Activated T-helper 2 cell treated with anti-CD3 and anti-CD28 coated beads, Interferon-gamma antibody, Interleukin-2, Interleukin-4, amounts not matched to agents 10 μg/mL and 5 μg/mL and 100 μg/mL, durations not matched to agents 14 hours and 24 hours and 36 hours (primary cell): ENCODE measurements at places on chromosomes 13 and 19.
A peak's percentile ranks its signal among the peaks of the same experiment; 100 is the strongest.

DNA sequence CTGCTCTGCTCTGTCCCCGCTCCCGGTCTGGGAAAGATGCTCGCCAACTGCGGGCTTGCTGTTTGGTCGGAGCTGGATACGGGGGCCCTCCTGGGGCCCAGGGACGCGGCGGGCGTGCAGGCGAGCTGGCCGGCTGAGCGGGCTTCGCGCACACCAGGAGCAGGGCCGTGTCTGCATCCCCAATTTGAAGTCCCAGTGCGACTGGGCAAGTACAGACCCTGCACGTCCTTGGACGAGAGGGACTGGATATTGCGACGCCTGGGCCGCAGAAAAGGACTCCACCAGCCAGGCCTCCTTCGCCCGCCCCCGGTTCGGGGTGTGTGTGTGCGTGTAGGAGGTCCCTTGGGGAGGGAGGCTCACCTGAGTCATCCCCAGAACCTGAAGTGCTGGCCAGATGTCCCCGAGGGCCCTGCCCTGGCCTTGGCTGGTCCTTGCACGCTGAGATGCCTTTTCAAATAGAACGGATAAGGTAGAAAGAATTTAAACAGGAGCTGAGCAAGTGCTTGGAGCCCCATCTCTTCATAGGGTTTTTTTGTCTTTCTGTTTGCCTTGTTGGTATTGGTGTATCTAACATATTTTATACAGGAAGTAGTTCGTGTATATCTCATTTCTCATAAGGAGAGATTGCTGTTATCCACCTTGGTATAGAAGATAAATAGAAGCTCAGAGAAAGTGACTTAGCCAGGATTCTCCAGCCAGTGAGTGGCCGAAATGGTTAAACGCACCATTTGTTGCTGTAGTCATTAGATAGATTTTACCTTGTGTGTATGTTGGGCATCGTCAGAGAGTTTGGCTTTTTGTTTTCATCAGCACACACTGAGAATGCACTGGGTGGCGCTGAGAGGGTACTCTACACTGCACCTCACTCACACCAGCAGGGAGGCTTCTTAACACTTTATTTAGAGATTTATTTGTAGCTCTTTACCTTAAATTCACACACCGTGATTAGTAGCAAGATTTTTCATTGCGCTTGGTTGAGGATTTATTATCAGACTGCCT is 1.1 kb downstream of the NAXD start:
- peak overlapping the region; percentile 93 for H3K4me3 ChIP-seq
- DNase-seq, result peak; percentile 24
- peaks cover 23% of the 10 kb centered on the region for H3K4me1 ChIP-seq
- peak overlapping the region; percentile 50 for H3K27ac ChIP-seq

- peak overlapping the region; percentile 14 for H3K27ac ChIP-seq
- H3K4me3 ChIP-seq, result no peak overlapping the region
- H3K27me3 ChIP-seq, result peaks cover 7% of the 10 kb centered on the region
- no peak for DNase-seq
Observed at GRCh38 chr13:38888309-38888708, 102.3 kb downstream of the STOML3 start.

GRCh38 chr13:42189061-42189460 is 82.9 kb upstream of the AKAP11 start:
- peaks cover 28% of the 10 kb centered on the region for H3K36me3 ChIP-seq
- no peaks in the 10 kb centered on the region for H3K27me3 ChIP-seq
- DNase-seq, result no peak

DNA sequence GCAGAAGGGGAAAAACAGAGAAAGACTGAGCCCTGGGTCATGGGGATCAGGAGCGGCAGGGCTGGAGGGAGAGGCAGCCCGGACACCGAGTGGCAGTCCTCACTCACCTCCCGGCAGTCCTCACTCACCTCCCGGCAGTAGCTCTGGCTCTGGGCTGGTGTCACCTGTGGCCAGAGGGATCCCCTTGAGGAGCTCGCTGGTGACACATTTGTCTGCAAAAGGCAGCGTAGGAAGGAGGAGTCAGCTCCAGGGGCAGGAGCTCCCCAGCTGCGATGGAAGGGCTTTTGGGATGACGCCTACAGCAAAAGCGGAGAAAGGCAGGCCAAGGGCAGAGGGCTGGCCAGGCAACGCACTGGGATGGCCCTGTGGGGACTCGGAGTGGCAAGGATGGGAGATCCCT is 739 bp downstream of the EIF3G start:
- peaks cover 44% of the 10 kb centered on the region for H3K36me3 ChIP-seq
- no peaks in the 10 kb centered on the region for H3K27me3 ChIP-seq
- H3K27ac ChIP-seq, result peak overlapping the region; percentile 79
- peaks cover 6% of the 10 kb centered on the region for H3K4me1 ChIP-seq
- no peak for DNase-seq

GRCh38 chr19:33114312-33114711 is 17.6 kb upstream of the WDR88 start:
- H3K4me3 ChIP-seq, result no peak overlapping the region
- no peak for DNase-seq
- H3K27ac ChIP-seq, result no peak overlapping the region
- H3K36me3 ChIP-seq, result peaks cover 49% of the 10 kb centered on the region

DNA sequence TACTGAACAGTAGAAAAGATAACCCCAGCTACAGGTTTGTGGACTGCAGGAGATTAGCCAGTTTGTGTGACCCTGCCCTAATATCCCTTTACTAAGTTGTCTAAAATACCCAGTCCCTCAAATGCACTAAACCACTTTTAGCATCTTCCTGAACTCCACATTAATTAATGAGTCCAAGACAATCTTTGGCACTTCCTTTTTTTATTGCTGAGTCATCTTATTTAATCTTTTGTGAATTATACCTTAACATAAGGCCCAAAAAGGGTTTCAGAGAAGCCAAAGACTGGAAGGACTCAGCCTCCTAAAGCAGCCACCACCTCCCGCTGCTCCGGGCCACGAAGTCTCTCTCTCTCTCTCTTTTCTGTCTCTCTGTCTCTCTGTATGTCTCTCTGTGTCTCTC is 48.8 kb upstream of the PDCD5 start:
- no peaks in the 10 kb centered on the region for H3K27me3 ChIP-seq
- no peak overlapping the region for H3K27ac ChIP-seq
- no peak overlapping the region for H3K4me3 ChIP-seq
- DNase-seq, result no peak

DNA sequence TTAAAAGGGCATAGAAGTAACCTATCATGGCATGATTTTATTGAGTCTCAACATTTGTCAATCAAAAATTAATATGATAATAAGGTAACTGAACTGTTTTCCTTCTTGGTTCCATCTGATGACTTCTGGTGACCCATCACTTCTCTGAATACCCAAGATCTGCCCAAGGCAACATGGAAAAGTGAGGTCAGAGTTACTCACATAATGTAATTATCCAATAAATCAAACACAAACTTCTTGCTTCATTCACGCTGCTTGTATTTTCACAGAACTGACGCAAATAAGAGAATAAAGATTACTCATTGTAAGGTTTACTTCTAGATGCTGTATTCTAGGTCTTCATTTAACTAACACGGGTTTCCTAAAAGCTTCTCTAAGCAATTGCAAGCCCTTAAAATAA is 361.6 kb downstream of the RBM26 start:
- H3K27ac ChIP-seq, result no peak overlapping the region
- H3K36me3 ChIP-seq, result no peaks in the 10 kb centered on the region
- no peaks in the 10 kb centered on the region for H3K4me1 ChIP-seq
- no peak for DNase-seq

GRCh38 chr19:45075301-45076028 is 813 bp downstream of the ZNF296 start:
- peak overlapping the region; percentile 46 for H3K27ac ChIP-seq
- peaks cover 12% of the 10 kb centered on the region for H3K36me3 ChIP-seq
- peaks cover 21% of the 10 kb centered on the region for H3K4me1 ChIP-seq
- peak overlapping the region; percentile 79 for H3K4me3 ChIP-seq
- no peaks in the 10 kb centered on the region for H3K27me3 ChIP-seq

DNA sequence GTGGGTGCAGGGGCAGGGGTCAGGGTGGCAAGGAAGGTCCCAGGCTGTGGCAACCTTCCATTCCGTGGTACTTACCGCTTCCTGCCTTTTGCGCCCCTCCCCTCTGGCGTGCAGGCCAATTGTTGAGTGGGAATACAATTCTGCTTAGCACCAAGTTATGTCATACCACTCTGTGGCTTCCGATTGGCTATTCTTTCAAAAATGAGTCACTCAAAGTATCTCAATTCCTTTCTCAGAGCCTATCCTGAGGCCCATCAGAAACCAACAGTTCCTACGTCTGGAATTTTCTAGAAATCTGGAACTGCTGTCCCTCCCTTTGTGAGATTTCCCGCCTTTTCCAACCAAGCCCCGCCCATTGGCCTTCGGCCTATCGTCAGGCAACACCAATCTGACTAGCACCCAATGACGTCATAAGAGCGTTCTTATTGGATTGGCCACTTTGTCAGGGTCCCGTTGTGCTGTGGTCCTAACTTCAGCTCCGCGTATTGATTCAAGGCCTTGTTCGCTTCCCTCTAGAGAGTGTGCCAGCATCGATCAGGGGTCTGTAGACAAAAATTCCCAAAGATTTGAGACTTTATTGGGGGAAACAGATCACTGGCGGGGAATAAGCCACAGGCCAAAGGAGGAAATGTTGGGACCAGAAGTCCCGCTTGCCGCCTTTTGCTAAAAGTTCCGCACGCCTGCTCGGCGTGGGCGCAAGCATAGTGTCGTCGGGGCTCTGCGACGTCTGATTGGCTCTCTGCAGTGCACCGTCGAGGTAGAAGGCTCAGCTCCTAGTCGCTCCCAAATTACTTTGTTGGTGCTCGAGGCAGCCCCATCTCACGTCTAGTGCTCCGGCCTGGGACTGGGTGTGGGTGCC is 11.7 kb downstream of the NTN5 start:
- H3K4me3 ChIP-seq, result peak overlapping the region; percentile 40
- peak overlapping the region; percentile 91 for H3K27ac ChIP-seq
- H3K4me1 ChIP-seq, result peaks cover 6% of the 10 kb centered on the region
- peaks cover 3% of the 10 kb centered on the region for H3K27me3 ChIP-seq
- peak; percentile 80 for DNase-seq

DNA sequence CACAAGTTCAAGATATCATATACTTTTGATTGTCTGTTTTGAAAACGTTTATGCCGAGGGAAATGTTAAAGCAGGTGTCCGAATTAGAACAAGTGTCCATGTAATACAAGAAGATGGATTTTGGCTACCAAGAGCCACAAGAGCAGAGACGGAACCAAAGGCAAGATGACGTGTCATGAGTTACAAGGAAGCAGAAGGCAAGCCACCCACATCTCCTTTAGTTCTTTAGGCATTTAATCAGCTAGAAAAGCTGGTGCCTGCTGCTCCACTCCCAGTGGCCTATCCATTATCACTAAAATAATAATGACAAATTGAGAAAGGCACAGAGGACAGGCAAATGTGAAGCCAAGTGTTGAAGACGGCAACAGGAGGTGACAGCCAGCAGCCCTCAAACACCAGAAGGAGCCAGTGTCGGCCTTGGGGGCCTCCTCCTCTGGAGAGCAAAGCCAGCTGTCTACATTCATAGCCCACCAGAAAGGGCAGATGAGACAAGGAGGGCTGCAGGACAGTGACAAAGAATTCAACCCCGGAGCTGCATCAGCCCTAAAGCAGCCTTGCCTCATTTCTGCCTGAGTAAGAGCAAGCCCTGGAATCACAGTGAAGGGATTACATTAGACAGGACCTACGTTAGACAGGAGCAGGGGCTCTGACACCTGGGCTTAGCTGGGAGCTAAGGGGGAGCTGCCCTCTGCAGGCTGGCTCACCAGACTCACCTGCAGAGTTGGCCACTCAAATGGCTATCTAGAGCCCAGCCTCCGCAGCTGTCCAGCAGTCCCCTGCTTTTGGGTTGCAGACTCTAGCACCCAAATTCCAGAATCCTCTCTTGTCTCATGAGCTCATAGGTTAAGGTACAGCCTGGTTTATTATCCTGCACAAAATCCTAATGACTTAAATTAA is 569.9 kb downstream of the UQCRFS1 start:
- no peak for DNase-seq
- H3K27me3 ChIP-seq, result no peaks in the 10 kb centered on the region
- H3K4me3 ChIP-seq, result no peak overlapping the region
- H3K4me1 ChIP-seq, result no peaks in the 10 kb centered on the region
- no peak overlapping the region for H3K27ac ChIP-seq
- no peaks in the 10 kb centered on the region for H3K36me3 ChIP-seq

DNA sequence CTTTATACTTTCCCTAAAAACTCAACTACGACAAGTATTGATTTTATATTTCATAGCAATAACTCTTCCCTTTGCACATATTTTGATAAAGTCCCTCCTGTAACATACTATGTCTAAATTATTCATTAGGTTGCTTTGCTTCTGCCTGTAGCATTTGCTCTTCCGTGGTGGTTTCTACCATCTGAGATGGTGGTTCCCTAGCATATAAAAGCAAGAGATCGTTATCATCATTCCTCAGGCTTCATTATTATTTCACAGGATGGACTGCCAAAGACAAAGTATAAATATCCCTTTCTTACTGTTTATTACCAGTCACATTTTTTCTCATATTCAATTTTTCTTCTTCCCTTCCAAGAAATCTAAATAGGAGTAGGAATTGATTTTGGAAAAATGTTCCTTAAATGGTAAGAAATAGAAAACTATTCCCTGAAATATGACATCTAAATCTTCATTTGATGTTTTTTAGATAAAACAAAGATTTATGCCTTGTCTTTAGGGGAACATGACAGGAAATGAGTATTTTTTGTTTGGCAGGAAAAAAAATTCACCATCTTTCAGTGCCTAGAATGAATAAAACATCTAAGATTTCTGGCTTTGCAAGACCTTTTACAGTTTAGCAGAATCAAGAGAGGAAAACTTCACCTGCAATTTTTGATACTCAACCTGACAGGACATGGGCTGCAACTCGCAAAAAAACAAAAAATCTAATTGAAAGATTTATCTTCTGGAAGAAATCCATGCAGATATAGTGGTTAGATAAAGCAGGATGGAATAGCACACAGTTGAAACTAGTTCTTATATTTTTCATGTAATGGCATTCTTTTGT is 340.0 kb downstream of the SPRY2 start:
- no peak overlapping the region for H3K27ac ChIP-seq
- H3K4me1 ChIP-seq, result no peaks in the 10 kb centered on the region
- DNase-seq, result no peak
- no peak overlapping the region for H3K4me3 ChIP-seq

DNA sequence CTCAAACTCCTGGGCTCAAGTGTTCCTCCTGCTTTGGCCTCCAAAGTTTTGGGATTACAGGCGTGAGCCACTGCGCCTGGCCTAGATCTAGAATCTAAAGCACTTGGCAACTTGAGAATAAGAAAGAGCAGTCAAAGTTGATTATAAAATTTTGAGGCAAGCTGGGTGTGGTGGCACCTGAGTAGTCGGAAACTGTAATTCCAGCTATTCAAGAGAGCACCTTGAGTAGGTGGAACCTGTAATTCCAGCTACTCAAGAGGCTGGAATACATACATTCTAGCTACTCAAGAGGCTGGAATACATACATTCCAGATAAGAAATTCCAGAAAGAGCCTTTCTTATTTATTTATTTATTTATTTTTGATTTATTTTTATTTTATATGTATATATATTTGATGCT is 8.3 kb upstream of the NAA16 start:
- H3K36me3 ChIP-seq, result no peaks in the 10 kb centered on the region
- H3K27ac ChIP-seq, result no peak overlapping the region
- H3K4me3 ChIP-seq, result no peak overlapping the region
- DNase-seq, result no peak
- H3K4me1 ChIP-seq, result peaks cover 3% of the 10 kb centered on the region
- H3K27me3 ChIP-seq, result peaks cover 19% of the 10 kb centered on the region
